ENCODE measurements at places on chromosomes 3 and 15.

DNA sequence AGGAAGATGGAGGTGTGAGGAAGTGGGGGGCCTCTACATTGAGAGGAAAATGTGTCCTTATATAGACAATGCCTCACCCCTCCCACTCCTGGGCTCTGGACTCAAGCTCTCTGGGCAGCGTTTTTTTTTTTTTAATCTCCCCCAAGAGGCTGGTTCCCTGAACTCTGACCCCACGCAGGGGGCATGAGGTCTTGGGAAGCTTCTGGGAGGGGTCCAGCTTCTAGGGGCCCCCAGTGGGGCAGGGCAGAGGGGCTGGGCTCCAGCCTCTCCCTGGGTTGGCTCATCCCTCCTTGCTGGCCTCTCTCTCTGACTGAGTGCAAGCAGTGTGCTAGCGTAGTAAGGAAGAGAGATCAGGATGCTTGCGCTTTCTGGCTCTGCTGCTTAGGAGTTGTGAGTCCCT, 101.4 kb upstream of the HACD2 start:
- DNase-seq: no peak

DNA sequence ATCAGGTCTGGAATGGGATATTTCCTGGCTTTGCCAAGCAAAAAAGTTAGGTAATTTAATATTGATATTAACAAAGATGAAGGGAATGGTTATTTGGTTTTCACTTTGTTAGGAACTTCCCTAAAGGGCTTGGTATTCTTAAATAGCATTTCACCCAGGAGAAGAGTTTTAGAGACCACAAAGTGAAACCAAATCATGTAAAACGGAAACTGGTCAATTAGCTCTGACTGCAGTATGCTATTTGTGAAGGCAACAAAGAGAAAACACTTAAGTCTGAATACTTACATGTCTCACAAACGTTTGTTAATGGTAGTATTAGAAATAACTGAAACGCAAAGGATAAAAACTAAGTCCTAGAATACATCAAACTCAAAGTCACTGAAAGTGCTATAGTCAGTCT, 32.4 kb upstream of the SETMAR start:
- DNase-seq: no peak

- no peak for DNase-seq
Measured at GRCh38 chr3:47580481-47580880, 1.8 kb upstream of the CSPG5 start.

- no peak for DNase-seq
Measured at GRCh38 chr3:15801298-15801697, 3.5 kb upstream of the ANKRD28 start.

DNA sequence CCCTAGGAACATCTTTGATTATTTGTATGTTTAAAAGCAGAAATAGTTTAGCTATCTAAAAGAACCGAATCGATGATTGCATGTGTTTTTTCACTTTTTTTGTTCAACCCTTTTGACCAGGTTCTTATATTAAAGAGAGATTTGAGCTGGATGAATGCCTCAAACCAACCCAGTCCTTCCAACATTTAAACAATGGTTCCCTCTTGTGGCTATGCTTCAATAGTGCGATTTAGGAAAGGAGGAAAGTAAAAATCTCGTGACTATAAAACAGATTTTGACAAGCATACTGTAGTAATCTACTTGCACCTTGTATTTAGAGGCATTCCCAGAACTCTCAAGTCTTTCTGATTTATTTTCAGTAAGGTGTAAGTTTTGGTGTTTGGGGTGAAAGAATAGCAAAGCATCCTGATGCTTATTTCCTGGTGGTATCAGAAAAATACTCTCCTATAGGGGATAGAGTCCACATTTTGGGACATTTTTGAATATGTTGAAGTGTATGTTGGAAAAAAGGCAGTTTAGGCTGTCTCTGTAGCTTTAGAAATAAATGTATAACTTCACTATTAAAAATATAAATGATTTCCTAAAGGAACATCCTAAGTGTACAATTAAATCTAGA, 159.6 kb upstream of the KCNH8 start:
- DNase-seq: no peak

Measured in stimulated activated CD4-positive, alpha-beta T cell treated with anti-CD3 and anti-CD28 coated beads, Interleukin-1b, Interleukin-23, amount 100 ng/mL, for 1 hour (primary cell).